CD4-positive, alpha-beta T cell treated with Interleukin-17A for 1 hour (primary cell): ENCODE measurements at places on chromosomes 2 and 18.

DNA sequence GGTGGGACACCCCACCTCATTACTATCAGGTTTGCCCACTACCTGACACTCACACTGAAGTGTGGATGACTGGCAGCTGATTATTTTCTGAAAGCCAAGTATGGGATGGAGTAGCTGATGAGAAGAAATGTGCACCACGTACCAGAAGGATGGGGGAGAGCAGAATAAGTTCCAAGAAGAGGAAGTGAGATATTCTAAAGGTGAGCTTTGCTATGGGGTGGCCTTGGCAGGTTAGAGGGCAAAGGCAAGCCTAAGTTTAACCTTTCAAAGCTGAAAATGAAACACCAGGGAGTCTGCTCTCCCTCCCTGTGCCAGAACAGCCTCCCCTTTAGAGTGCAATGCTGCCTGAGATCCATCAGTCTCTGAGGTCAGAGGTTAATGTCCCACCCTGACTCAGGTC is 196.1 kb upstream of the OSR1 start:
- DNase-seq = no peak

GRCh38 chr2:113098041-113098440 is 29.4 kb upstream of the IL1RN start:
- DNase-seq = peak; percentile 39

DNA sequence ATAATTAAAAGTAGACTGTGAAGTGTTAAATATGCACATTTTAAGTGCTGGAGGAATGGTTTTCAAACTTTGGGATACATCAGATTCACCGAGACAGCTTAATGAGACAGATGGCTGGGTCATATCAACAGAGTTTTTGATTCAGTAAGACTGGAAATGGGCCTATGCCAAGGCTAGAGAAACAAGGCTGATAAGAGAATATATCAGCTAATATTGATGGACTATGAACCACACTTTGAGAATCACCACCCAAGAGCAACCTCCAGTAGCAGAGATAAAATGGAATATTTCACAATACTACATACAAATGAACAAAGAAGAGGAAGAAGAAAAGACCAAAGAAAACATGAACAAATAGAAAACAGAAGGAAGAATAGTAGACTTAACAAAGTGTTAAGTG is 450.2 kb upstream of the KLHL29 start:
- DNase-seq = no peak

GRCh38 chr2:232787806-232788205 is 11.4 kb upstream of the KCNJ13 start:
- DNase-seq = no peak
